ENCODE measurements at places on chromosomes 2 and 18.

DNA sequence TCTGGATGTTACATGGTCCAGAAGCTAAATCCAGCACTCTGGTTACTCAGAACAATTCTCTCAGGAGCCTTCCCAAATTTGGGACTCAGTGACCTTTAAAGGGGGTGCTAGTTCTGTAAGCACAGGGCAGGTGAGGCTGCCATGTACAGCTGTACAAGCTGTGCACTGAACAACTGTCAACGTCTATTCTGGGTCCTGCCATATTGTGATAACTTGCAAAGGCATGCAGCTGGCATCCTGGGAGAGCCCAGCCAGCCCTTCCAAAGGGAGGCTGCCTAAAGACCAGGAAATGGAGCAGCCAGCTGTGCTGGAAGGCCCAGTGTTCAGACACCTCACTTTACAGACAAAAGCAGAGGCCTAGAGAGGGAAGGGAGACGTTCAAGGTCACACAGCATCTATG lies 204.8 kb downstream of the KLHL29 start:
- no peak for DNase-seq

- no peak for DNase-seq
Observed at GRCh38 chr2:44550561-44550960, 188.8 kb downstream of the CAMKMT start.

DNA sequence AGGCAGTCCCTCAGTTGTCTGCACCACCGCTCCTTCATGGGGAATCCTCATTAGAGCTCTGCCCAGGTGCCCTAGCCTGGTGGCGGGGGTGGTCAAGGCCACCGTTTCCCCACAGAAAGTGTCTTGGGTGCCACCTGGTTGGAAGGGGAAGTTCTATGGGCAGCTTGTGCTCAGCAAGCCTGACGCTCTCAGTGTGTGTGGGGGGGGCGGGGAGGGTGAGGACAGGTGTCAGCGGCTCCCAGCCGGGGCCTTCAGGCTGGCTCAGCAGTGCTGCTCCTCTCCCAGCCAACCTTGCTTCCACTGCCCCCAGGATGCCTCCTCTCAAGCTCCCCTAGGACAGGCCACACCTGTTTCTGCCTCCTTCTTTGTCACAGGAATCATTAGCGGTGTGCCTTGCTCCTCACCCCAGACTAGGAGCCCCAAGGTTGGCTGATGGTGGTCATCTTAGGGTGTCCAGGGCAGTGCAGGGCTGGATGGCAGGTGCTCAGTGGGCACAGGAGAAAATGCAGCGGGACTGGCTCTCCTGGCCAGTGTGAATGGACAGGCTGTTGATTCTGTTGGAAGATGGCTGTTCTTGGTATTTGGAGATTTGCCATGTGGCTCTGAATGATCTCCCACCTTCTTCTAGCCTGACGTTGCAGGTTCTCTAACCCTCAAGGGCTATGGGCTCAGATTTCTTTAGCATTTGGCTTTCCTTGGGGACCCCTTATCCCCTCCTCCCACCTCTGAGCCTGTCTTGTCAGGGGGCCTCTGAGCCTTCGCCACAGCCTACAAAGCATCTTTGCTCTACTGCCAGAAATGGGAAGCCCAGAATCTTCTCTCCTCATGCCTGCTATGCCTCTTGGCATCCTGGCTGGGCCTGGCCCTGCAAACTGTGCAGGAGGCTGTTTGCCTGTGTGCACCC lies 185.8 kb upstream of the HS6ST1 start:
- no peak for DNase-seq

DNA sequence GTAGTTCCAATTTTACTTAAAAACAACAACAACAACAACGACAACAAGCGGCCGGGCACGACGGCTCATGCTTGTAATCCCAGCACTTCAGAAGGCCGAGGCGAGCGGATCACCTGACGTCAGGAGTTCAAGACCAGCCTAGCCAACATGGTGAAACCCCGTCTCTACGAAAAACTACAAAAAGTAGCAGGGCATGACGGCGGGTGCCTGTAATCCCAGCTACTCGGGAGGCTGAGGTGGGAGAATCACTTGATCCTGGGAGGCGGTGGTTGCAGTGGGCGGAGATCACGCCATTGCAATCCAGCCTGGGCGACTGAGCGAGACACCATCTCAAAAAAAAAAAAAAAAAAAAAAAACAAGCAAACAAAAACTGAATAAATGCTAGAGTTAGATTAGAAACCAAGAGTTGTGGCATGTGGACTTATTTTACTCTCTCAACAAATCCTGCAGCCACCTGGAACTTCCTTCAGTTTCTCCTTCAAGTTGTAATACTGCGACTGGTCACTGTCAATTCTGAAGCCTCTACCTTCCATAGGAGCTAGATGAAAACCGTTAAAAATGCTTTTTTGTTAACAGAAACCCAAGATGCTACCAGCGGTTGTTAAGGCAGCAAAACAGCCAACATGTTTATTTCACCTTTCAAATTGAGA lies 1.3 kb downstream of the ATP5F1A start:
- no peak for DNase-seq

- no peak for DNase-seq
Observed at GRCh38 chr2:64814007-64814406, 160.3 kb upstream of the SERTAD2 start.

GRCh38 chr18:28045176-28045810 lies 131.6 kb downstream of the CDH2 start:
- no peak for DNase-seq

- peak; percentile 50 for DNase-seq
Observed at GRCh38 chr2:222861411-222862105, 722 bp downstream of the ACSL3 start.

DNA sequence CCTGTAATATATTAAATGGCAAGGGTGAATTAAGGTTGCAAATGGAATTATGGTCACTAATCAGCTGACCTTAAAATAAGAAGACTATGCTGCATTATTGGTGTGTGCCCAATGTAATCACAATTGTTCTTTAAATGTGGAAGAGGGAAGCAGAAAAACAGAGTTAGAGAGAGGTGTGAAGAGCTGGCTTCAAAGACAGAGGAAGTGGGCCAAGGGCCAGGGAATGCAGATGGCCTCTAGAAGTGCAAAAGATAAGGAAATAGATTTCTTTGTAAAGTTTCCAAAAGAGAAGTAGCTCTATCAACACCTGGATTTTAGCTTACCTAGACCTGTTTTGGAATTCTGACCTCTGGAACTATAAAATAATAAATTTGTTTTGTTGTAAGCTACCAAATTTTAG lies 276.0 kb downstream of the LRRTM1 start:
- peak; percentile 19 for DNase-seq

DNA sequence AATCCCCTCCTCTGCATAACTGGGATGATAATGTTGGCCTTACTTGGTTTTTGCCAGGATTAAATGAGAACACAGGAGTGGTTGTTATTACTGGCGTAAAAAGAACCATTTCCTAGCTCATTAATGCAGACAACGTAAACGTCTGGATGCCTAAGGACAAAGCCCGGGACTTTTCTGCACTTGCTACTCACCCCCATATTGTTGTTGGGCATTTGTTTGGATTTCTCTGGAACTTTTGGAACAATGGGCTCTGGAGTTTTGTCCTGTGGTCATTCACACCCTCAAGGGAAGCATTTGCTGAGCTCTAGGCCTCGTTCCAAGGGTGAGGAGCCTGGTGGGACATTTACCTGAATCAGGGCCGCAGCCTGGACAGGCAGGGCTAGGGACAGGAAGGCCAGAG lies 76.0 kb downstream of the HS1BP3 start:
- DNase-seq: no peak

DNA sequence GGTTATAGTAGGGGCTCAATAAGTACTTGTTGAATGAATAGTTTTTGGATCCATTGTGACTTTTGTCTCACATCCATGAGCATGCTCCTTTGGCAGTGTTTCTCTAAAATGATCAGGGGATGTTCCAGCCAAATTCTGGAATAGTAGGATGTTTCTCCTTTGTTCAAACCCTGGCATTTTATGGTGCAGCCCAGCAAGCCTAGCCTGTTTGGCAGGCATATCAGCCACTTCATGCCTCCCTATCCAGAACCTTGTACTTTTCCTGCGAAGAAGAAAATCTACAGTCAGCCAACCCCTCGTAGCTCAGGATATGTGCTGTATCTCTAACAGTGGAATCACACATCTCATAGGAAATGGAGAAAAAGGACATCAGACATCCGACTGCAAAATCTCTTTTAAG lies 27.1 kb upstream of the RPRD1A start:
- DNase-seq: no peak

DNA sequence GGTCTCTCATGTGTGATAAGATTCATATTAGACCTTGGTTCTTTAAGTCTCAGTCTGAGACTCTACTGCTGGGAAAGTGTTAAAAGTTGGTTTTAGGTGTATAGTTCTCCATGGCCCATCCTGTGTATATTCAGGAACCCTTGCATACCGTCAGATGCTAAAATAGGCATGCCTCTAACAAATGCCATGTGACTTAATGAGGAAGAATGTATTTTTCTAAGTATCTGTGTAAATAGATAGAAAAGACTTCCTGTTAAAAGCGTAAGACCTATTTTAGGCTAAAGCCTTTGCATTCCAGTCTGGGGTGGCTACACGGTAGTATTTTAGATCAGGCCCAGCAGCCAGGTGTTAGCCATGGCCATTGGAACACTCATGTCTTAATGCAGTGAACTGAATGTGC lies 73.3 kb downstream of the RHBDD1 start:
- no peak for DNase-seq

DNA sequence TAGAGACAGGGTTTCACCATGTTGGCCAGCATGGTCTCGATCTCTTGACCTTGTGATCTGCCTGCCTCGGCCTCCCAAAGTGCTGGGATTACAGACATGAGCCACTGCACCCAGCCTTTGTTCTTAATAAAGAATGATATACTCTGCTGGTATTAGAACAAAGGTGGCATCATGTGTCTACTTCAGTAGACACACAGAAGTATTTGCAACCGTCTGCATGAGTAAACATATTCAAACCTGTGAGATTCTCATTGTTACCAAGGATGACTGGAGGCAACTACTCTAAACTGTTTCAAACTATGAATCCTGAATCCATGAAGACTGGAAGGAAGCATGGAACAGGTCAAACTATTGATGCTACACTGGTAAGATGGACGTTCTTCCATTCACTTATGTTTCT lies 32.1 kb downstream of the MBD2 start:
- DNase-seq: no peak

DNA sequence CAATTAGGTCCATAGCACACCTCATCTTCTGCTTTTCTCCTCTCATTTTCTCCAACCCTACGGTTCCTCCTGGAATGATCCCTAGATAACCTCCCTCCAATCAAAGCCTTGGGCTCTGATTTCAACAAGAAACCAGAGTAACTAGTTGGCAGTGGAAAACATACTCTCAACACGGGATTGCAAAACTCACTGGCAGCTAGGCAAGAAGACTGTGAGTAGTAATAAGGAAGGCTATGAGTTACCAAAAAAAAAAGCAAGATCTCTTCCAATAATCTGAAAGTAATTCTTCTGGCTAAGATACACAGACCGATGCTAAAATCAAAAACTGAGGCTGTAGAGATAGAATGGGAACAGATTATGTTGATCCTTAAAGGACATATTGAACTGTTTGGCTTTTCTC lies 28.4 kb upstream of the CCDC102B start:
- no peak for DNase-seq

GRCh38 chr2:58614219-58614618 lies 373.1 kb upstream of the FANCL start:
- peak; percentile 53 for DNase-seq

- DNase-seq: peak; percentile 75
Observed at GRCh38 chr2:207869784-207870778, 100.4 kb upstream of the FZD5 start.

DNA sequence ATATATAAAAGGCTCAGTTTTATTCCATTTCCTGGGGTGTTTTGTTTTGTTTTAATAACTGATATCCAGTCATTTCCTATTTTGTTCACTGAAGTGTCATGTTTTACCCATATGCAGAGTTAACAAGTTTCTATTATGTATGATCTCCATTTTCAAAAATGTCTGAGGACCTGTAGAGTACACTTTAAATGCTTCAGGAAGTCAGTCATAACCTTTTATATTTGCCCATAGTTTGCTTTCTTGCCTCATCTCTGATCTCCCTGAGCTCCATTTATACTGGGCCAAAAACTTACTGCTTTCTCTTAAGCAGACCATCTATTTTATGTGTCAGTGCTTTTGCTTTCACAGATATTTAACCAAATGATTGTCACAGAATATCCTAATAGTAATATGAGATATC lies 278.7 kb downstream of the MBD5 start:
- DNase-seq: no peak

All from common myeloid progenitor, CD34-positive (primary cell).